Kidney glomerular epithelial cell (primary cell): ENCODE measurements at places on chromosomes 4 and X.

GRCh38 chr4:48777739-48778138 is 2.3 kb downstream of the FRYL start:
- DNase-seq, result no peak

GRCh38 chrX:51866210-51866609 is 27.2 kb upstream of the MAGED1 start:
- no peak for DNase-seq

GRCh38 chrX:6694221-6694620 is 159.3 kb upstream of the VCX3A start:
- no peak for DNase-seq

DNA sequence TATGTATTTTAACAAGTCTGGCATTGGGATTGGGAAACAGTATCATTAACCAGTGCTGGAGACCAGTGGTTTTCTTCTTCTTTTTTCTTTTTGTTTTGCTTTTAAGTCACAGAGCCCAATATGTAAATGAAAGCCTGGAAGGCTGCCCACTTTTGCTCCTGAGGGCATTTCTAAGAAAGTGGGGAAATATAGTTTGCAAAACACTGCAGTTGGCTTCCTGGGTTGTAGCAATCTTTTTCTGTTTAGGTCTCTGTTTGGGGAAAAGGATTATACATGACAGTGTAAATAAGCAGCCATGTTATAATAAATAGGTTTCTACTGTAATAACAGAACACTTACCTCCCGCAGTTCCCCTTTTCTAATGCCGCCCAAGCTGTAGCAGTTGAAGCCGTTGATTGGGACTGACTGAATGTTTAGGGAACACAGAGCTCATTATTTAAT is 105.5 kb downstream of the TMEM164 start:
- DNase-seq, result no peak

GRCh38 chr4:177283167-177283566 is 26.5 kb upstream of the NEIL3 start:
- no peak for DNase-seq

GRCh38 chr4:6621556-6621927 is 18.9 kb upstream of the MRFAP1 start:
- no peak for DNase-seq

DNA sequence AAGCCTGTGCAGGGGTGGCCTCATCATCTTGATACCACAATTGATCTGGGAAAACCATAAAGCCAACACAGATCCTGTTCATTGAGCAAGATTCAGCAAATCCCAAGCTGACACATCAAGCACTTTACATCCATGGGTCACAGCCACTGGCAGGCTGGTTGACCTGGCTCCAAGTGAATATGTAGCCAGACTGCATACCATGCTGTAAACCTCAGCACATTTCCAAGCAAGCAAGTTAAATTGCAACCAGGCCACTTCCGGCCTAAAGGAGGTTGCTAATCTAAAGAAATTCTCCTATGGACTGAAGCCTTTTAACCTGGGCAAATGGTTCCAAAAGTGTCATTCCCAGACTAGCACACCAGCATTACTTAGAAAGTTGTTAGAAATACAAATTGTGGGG is 54.4 kb upstream of the USP26 start:
- peak; percentile 28 for DNase-seq

DNA sequence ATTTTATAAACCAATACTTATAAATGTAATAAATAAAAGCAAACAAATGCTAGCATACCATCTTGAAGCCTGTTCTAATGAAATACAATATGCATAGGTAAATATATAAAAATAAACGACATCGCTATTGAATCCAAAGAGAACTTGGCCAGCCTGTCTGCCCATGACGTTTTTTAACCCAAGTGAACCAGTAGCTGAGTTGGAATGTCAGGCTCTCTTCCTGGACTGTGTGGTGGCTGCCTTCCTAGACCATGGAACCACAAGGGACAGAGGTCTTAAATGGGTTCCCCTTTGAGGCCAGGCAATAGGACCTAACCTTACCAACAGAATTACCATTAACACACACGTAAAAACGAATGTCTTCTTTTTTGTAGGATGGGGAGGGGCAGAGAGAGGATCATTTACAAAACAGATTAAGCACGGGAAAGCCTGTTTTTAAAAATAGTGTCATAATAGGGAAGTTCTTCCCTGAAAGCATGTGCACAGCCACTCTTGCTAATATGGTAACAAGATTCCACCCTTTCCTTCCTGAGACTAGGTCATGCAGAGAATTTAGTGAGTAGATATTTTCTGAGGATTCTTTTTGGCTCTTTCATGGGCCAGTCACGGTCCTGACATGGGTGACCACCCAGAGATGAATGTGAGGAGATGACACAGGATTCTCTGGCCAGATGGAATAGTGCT is 69.4 kb upstream of the ACSL1 start:
- DNase-seq, result no peak

DNA sequence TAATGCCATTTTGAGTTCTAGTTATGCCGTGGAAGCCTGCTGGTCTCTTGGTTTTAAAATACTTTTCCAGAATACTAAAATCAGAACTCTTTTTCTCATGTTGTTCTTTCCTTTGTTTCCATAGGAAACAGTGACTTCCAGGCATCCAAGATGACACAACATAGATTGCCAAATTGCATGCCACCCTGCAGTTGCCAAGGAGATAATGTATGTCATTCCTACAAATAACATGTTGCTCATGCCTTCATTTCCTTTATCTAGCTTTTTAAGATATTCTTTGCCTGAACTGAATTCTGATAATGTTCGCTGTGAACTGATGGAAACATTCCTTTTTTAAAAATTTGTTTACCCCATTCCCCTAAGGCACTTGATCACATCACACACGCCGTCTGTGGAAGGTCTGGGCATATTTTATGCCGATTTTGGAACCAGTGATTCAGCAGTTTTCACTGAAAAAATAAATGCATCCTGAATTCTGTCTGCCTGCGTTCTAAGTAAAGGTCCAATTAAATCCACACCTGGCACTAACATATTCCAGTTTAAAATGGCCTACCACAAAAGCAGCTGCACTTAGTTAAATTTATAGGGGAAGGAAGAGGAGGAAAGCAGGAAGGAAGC is 38.0 kb upstream of the COX7B2 start:
- DNase-seq, result no peak

DNA sequence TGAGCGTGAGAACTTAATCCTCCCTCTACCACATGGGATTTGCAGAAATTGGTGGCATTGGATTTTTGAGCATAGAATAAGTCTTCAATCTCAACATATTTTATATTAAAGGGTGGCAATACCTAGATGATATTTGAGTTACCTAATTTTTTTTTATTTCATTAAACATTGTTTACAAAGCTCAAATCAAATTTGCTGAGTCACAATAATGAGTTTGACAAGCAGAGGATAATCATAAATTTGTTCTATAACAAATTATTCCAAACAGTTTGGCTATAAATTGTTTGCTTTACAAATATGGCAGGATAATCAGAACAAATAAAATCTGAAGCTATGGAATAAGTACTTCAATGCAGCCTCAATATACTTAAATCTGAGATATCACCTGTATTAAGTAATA is 22.7 kb downstream of the EMCN start:
- no peak for DNase-seq

DNA sequence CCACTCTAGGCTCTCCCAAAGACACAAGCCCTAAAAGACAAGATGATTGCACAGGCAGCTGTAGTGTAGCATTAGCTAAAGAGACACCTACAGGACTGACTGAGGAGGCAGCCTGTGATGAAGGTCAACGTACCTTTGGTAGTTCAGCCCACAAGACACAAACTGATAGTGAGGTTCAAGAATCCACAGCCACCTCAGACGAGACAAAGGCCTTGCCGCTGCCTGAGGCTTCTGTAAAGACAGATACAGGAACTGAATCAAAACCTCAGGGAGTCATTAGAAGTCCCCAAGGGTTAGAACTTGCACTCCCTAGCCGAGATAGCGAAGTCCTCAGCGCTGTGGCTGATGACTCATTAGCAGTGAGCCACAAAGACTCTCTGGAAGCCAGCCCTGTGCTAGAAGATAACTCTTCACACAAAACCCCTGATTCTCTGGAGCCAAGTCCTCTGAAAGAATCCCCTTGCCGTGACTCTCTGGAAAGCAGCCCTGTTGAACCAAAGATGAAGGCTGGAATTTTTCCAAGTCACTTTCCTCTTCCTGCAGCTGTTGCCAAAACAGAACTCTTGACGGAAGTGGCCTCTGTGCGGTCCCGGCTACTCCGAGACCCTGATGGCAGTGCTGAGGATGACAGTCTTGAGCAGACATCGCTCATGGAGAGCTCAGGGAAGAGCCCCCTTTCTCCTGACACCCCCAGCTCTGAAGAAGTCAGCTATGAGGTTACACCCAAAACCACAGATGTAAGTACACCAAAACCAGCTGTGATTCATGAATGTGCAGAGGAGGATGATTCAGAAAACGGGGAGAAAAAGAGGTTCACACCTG is 306.3 kb downstream of the ANK2 start:
- DNase-seq, result no peak

GRCh38 chr4:3744232-3744631 is 22.0 kb upstream of the ADRA2C start:
- DNase-seq, result no peak

- no peak for DNase-seq
Measured at GRCh38 chr4:171714791-171715454, 98.3 kb upstream of the GALNTL6 start.

GRCh38 chr4:108172231-108172752 is 3.6 kb upstream of the LEF1 start:
- DNase-seq, result no peak

DNA sequence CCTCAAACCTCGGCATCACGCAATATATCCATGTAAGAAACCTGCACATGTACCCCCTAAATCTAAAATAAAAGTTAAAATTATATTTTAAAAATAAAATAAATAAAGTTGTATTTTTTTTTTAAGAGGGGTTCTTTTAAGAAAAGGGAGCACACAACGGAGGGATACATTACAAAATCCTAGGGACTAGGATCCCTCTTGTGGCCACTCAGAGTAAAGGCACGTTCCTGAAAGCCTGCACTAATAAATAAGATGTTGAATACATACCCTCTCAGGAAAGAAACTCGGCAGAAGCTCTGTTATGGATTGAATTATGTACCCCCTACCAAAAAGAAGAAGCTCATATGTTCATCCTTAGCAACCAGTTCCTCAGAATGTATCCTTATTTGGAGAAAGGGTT is 50.9 kb upstream of the PRDX4 start:
- no peak for DNase-seq

- DNase-seq, result no peak
Measured at GRCh38 chrX:21394792-21395191, 20.6 kb downstream of the CNKSR2 start.

DNA sequence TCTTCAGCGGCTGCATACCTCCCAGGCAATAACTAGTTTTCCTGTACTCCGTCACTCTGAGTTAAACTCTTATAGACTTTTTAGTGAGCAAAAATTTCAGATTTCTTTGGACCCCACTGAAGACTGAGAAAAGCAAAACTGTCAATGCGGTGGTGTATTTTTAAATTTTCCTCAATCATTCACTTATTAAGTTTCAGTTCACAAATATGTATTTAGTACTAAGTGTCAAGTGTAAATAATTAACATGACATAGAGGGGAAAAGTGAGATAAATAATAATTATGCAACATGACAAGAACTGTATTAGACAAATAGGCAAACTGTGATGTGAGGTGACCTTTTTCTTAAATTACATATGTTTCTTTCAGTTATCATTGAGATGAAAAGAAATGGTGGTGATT is 124.4 kb downstream of the NAF1 start:
- DNase-seq, result no peak

DNA sequence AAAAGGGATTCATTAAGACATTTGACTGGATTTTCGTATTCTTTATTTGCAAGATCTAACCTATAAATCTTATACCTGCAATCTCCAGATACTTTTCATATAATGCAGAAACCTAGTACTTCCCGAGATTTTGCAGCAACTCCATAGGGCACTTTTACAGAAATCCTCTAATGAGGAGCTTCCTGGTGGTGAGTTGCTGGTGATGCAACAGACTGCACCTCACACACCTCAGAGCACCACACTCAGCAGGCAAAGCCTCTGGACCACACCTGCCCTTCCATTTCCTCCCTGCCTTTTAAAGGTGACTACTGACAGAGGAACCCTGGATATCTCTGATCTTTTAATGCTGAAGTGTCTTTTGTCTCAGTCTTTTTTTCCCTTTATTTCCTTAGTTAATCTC is 289.4 kb downstream of the TRAM1L1 start:
- DNase-seq, result no peak

DNA sequence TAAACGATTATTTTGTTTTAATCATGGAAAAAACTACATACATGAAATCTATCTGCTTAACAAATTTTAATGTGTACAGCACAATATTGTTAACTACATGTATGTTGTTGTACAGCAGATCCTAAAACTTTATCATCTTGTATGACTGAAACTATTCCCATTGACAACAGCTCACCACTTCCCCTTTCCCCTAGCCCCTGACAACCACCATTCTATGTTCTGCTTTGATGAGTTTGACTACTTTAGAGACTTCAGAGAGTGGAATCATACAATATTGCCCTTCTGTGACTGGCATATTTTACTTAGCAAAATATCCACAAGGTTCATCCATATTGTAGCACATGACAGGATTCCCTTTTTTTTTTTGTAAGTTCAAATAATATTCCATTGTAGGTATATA is 185.9 kb downstream of the CFAP299 start:
- DNase-seq, result no peak

GRCh38 chr4:38411981-38412536 is 251.9 kb upstream of the KLF3 start:
- DNase-seq, result no peak

DNA sequence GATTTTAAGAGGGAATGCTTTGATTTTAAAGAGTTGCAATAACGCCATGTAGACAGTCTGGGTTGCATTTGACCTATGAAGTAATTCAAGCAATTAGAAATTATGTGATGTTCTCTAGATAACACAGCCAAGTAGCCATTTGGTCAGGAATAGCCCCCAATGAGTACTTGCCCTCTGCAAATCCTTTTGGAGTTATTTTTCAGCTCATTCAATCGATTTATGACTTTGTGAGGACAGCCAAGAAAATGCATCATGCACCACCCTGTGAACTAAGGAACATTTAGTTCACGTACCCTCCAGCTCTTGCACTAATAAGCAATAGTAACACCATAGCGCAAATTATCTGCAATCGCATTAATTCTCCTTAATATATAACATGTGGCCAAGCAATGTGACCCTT is 552.6 kb upstream of the INTU start:
- DNase-seq, result no peak

- DNase-seq, result no peak
Measured at GRCh38 chr4:79603681-79604080, 195.7 kb upstream of the GK2 start.

DNA sequence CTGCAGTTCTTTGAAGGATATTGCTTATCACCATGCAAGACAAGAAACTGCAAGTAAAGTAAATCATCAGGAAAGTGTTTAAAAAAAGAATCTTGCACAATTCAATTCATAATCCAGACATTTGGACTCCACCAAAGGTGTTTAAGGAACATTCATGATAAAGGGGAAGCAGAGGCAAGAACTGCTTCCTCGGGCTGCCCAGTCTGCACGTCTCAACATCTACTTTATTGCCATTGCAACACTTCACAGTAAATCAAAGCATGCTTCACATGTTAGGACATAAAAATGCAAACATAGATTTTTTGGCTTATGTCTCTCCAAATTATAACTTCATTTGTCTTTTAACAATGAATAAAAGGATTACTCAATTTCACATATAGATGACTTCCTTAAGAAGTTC is 42.5 kb downstream of the MID1 start:
- DNase-seq, result no peak

GRCh38 chrX:104370089-104370488 is 115.4 kb upstream of the ESX1 start:
- no peak for DNase-seq
